Articular chondrocyte of knee joint (primary cell): ENCODE measurements at places on chromosomes 6 and 20. TPM values are rescaled to one million over a fixed set of nuclear protein-coding genes. Genes with fewer than 3 reads are reported as not detected.

KIAA0408 gene
- 2.0 and 3.9 TPM in 2 replicates for total RNA-seq

IDH3B gene
- total RNA-seq: 66.7 and 72.4 TPM in 2 replicates

SCRT2 gene
- not detected in 2 replicates for total RNA-seq

POLR3F gene
- total RNA-seq: 11.8 and 16.2 TPM in 2 replicates

ZNF165 gene
- total RNA-seq: 0.97 and 1.0 TPM in 2 replicates

SPDEF gene
- total RNA-seq: not detected in 2 replicates

HAO1 gene
- not detected in 2 replicates for total RNA-seq

ESF1 gene
- 13.3 and 16.3 TPM in 2 replicates for total RNA-seq

CST2 gene
- total RNA-seq: not detected in 2 replicates

KCNK16 gene
- not detected in 2 replicates for total RNA-seq

DCDC2 gene
- not detected in 2 replicates for total RNA-seq

RAB44 gene
- under 0.01 and 0.13 TPM in 2 replicates for total RNA-seq
